Lung (tissue), 17 donors: ENCODE measurements at places on chromosomes 7 and 10. TPM values are rescaled to one million over a fixed set of nuclear protein-coding genes. Genes with fewer than 3 reads are reported as not detected.

The GRB10 gene
- 68.6 TPM for total RNA-seq

The GRM8 gene
- total RNA-seq, result 0.83 TPM

The CALHM1 gene
- not detected for total RNA-seq

The CDHR3 gene
- total RNA-seq, result 54.5 TPM

The CACNA2D1 gene
- 11.5 TPM for total RNA-seq

The NOC3L gene
- total RNA-seq, result 10.9 TPM

The PKD2L1 gene
- 0.46 TPM for total RNA-seq

The MMP21 gene
- 0.46 TPM for total RNA-seq

The SCIN gene
- 24.7 TPM for total RNA-seq

DNA sequence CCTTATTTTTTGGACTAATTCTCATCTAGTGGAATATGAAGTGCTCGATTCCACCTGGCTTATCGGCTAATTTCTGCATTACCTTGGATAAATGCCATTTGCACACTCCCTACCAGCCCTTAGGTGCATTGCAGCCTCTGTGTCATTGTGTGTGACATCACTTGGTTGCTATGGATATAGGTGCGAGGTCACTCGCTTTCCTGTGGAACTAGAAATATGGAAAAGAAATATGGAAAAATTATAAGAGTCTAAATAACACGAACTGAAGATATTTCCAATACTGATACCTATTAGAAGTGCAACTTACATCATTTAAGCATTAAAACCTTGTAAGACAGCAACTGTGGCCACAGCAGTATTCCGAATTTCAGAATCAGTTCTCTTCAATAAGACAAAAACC, 2.0 kb downstream of the YWHAG start:
- H3K4me1 ChIP-seq, result peaks cover 9% of the 10 kb centered on the region
- peak; percentile 63 for DNase-seq
- no peak overlapping the region for H3K4me3 ChIP-seq
- no peaks in the 10 kb centered on the region for H3K27me3 ChIP-seq
- peaks cover 6% of the 10 kb centered on the region for H3K36me3 ChIP-seq

GRCh38 chr10:133283931-133284330, 7.3 kb upstream of the ADAM8 start:
- no peak overlapping the region for H3K27ac ChIP-seq
- no peak for DNase-seq
- no peaks in the 10 kb centered on the region for H3K4me1 ChIP-seq
- no peak overlapping the region for H3K4me3 ChIP-seq
- H3K36me3 ChIP-seq, result peaks cover 51% of the 10 kb centered on the region
- no peaks in the 10 kb centered on the region for H3K27me3 ChIP-seq

GRCh38 chr10:74189999-74190421, 39.0 kb downstream of the ADK start:
- H3K27ac ChIP-seq, result peak overlapping the region; percentile 80
- DNase-seq, result peak; percentile 40
- no peak overlapping the region for H3K4me3 ChIP-seq
- no peaks in the 10 kb centered on the region for H3K36me3 ChIP-seq
- H3K27me3 ChIP-seq, result no peaks in the 10 kb centered on the region
- H3K4me1 ChIP-seq, result peaks cover 8% of the 10 kb centered on the region

GRCh38 chr10:663831-664251, 25.6 kb downstream of the DIP2C start:
- DNase-seq, result no peak
- no peak overlapping the region for H3K27ac ChIP-seq
- peaks cover 4% of the 10 kb centered on the region for H3K4me1 ChIP-seq
- no peak overlapping the region for H3K4me3 ChIP-seq
- no peaks in the 10 kb centered on the region for H3K27me3 ChIP-seq

- no peak overlapping the region for H3K27ac ChIP-seq
- no peak overlapping the region for H3K4me3 ChIP-seq
- no peaks in the 10 kb centered on the region for H3K27me3 ChIP-seq
- no peaks in the 10 kb centered on the region for H3K4me1 ChIP-seq
- no peaks in the 10 kb centered on the region for H3K36me3 ChIP-seq
These were observed 215.1 kb upstream of the SORCS1 start for GRCh38 chr10:107379601-107380000.

GRCh38 chr7:41648501-41648900, 54.4 kb downstream of the INHBA start:
- H3K27ac ChIP-seq, result no peak overlapping the region
- no peaks in the 10 kb centered on the region for H3K4me1 ChIP-seq
- H3K27me3 ChIP-seq, result no peaks in the 10 kb centered on the region
- no peak for DNase-seq

DNA sequence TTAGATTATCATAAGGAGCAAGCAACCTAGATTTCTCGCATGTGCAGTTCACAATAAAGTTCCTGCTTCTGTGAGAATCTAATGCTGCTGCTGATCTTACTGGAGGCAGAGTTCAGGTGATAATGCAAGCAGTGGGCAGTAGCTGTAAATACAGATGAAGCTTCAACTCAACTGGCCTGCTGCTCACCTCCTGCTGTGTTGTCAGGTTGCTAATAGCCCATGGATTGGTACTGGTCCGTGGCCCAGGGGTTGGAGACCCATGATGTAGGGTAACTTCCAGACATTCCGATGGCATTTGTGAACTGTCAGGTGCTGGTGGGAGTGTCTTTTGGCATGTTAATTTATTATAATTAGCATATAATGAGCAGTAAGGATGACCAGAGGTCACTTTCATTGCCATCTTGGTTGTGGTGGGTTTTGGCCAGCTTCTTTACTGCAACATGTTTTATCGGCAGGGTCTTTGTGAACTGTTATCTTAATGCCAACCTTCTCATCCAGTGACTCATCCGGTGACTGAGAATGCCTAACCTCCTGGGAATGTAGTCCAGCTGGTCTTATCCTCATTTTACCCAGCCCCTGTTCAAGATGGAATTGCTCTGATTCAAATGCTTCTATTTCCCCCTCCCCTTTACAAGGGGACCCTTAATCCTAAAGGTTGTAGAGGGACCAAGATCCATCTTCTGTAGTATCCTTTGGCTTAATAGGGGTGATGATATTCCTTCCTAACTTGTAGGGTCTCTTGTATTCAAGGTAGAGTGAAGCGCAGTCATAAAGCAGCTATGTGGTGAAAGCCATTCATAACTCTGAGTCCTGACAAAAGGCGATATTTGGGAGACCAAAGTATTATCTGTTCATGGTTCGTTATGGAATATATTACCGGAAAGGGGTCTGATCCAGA, 165.8 kb downstream of the CCSER2 start:
- H3K4me1 ChIP-seq, result no peaks in the 10 kb centered on the region
- H3K27ac ChIP-seq, result no peak overlapping the region
- no peaks in the 10 kb centered on the region for H3K36me3 ChIP-seq
- H3K4me3 ChIP-seq, result no peak overlapping the region

- H3K27ac ChIP-seq, result no peak overlapping the region
- no peak for DNase-seq
- peaks cover 23% of the 10 kb centered on the region for H3K4me1 ChIP-seq
- no peak overlapping the region for H3K4me3 ChIP-seq
- H3K27me3 ChIP-seq, result no peaks in the 10 kb centered on the region
These were observed 154.5 kb downstream of the RNF133 start for GRCh38 chr7:122544463-122544862.

- no peak overlapping the region for H3K4me3 ChIP-seq
- no peaks in the 10 kb centered on the region for H3K4me1 ChIP-seq
- DNase-seq, result no peak
- peaks cover 78% of the 10 kb centered on the region for H3K27me3 ChIP-seq
- no peak overlapping the region for H3K27ac ChIP-seq
- no peaks in the 10 kb centered on the region for H3K36me3 ChIP-seq
These were observed 3.9 kb downstream of the PTF1A start for GRCh38 chr10:23195846-23196600.

DNA sequence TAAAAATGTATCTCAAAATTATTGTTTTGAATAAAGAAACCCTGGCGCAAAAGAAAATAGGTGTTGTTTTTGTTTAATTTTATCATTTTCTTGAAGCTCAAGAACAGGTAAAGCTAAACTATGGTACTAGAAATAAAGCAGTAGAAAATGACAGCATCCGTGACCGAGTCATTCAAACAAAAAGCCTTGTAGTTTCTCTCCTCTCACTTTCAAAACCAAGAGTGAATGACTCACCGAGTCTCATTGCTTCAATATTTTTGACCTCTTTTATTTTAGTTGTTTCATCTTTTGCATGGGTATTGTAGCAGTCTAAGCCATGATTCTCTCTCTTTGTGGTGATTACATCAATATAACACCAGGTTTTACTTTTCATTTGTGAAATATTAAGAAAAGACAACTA, 396.5 kb downstream of the POM121L12 start:
- no peak overlapping the region for H3K27ac ChIP-seq
- no peaks in the 10 kb centered on the region for H3K27me3 ChIP-seq
- no peak overlapping the region for H3K4me3 ChIP-seq
- no peaks in the 10 kb centered on the region for H3K4me1 ChIP-seq
- H3K36me3 ChIP-seq, result no peaks in the 10 kb centered on the region

DNA sequence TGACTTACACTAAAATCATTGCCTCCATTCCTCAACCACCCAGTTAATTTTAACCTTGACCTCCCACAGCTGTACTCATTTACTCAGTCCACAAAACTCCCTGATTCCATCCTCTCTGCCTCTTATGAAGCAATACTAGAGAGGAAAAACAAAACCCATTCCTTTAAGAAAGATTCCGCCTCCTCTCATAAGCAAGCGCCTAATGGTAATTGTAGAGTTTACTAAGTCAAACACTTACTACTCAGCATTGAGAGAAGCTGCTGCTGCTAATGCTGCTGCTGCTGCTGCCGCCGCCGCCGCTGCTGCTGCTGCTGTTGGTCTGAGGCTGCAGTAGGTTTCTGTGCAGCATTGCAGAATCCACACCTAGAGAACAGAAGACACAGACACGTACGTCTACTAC, 2.1 kb upstream of the ADD3 start:
- H3K4me1 ChIP-seq, result peaks cover 18% of the 10 kb centered on the region
- no peak overlapping the region for H3K4me3 ChIP-seq
- H3K27me3 ChIP-seq, result no peaks in the 10 kb centered on the region
- H3K36me3 ChIP-seq, result no peaks in the 10 kb centered on the region

GRCh38 chr7:77802557-77803405, 4.2 kb downstream of the PHTF2 start:
- no peaks in the 10 kb centered on the region for H3K36me3 ChIP-seq
- H3K27me3 ChIP-seq, result no peaks in the 10 kb centered on the region
- H3K27ac ChIP-seq, result no peak overlapping the region
- no peak overlapping the region for H3K4me3 ChIP-seq
- no peak for DNase-seq

DNA sequence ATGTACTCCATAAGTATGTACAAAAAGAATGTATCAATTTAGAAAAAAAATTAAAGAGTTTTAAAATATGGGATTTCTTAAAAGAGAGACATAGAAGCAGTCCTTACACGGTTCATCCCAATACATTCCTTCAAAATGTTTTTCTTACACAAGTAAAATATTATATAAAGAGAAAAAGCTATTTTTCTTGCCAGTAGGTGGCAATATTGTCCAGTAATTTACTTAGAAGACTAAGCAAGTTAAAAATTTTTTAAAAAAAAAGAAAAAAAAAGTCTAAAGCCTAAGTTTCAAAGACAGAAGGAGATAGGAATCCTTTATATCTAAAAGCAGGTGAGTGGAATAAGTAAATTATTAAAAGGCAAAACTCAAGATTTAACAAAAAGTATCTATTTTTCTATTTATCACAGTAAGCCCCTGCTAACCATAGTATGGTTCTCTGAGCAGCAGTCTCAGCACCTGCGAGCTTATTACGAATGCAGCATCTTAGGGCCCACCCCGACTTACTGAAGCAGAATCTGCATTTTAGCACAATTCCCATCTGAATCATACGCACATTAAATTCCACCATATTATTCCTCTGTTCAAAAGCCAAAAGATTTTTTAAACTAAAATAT, 240.6 kb downstream of the DGKI start:
- no peak overlapping the region for H3K4me3 ChIP-seq
- no peaks in the 10 kb centered on the region for H3K36me3 ChIP-seq
- H3K4me1 ChIP-seq, result no peaks in the 10 kb centered on the region
- no peaks in the 10 kb centered on the region for H3K27me3 ChIP-seq
